Left ventricle myocardium inferior (tissue), 1 donor: ENCODE measurements at places on chromosomes 5 and 9.

DNA sequence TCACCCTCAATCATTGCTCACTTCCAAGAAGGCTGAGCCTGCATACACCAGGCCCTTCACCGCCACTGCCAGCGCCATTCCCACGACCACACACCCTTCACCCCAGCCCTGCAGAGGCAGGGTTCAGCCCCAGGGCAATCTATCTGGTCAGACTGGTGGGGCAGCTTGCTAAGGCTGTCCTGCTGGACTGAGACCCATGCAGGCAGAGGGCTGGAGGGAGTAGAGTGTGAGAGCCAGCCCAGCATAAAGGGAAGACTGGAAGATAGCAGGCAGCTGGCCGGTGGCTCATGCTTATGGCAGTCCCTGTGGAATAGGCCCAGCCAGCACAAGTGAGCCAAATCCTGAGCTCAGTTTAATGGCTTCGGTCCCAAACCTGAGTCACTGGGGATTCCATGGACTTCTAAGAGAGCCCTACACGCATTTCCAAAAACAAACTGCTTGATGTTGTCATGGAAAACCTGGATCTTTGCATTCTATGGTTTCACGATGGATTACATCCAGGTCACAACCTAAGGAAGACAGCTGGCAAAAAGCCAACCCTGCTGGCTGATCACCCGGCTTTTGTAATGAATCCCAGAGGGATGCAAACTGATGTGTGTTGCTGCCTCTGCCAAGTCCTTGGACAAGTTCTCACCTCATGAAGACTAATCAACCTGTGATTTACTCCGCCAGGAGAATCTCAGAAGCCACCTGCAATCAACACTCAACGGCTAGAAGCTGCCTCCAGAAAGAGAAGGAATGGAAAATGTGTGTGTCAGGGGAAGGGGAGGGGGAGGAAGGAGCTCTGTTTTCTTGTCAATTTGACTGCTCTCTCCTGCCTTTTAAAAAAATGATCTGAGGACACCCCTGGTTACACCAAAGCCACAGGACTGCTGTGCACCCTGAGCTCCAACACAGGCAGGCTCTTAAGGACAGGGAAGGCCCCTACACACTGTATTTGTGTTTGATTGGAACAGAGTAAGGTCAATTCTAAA, 143.6 kb downstream of the LHFPL2 start:
- peak; percentile 85 for DNase-seq

- DNase-seq: no peak
Observed at GRCh38 chr5:72301557-72301956, 18.5 kb downstream of the MRPS27 start.

- DNase-seq: no peak
Observed at GRCh38 chr5:116076496-116076895, 8.3 kb upstream of the COMMD10 start.

DNA sequence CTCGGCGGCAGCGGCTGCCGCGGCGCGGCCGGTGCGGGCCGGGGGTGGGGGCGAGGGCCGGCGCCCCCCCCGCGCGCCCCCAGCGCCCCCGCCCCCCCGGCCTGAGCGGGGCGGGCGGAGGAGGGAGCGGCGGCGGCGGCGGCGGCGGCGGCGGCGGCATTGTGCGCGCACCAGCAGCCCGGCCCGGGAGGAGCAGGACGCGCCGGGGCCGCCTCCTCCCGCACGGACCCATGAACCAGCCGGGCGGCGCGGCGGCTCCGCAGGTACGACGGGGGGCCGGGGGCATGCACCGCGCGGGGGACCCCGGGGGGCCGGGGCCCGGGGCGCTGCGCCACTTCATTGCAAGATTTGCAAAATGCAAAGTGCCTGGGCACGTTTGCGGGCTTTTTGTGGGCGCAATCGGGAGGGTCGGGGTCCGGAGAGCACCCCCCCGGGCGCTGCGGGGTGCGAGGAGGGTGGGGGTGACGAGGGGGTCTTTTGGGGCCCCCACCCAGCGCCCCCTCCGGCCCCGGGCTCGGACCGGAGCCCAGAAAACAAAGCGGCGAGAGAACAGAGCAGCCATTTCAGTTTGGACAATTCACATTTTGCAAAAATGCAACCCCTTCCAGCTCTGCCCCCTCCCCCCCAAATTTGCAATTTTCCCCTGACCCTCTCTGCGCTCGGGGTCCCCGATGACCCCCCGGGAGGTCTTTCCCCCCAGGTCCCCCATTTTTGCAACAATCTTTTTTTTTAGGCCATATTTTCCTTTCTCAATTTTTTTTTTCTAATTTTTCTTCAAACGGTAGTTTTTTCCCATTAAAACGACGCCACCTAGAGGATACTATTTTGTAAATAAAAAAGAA, at the start of gene ZNF618:
Gene ZNF618, plus strand, starts transcription at position 159 of the 842 bp plus-strand sequence. Its CDS starts 72 bp downstream, at position 231.
- DNase-seq: peak; percentile 31

DNA sequence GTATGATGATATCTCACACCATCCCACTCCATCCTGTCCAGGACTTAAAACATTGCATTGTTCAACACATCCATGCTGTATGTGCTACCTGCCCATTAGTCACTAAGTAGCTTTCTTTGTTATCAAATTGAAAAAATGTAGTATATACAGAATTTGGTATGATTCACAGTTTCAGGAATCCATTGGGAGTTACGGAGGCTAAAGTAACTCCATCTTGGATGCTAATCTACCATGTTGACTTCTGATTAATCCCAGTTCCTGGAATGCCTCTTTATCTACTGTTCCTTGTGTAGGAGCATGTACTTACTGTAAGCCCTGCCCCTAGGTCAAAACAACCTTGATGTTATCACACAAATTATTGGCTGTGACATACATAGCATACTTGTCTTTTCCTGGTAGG, 38.9 kb upstream of the FOXB2 start:
- no peak for DNase-seq

- DNase-seq: no peak
Observed at GRCh38 chr9:106526716-106527204, 336.2 kb upstream of the ZNF462 start.

DNA sequence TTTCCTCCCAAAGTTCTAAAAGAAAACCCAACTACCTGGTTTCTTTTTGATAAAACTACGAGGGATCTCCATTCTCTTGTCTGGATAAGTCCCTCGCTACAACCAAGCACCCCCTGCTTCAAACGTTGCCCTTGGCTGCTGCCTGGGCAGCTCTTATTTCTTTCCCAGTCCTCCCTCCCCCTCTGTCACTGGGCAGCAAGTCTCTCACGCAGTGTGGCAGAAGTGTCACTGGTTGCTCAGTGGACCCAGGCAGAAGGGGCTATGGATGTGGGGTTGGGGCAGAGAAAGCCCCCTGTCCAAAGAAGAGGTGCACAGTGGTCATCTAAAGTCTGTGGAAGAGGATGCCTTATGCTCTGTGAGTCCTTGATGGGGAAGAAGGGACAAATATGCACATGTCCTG, 7.2 kb upstream of the SMIM32 start:
- no peak for DNase-seq

DNA sequence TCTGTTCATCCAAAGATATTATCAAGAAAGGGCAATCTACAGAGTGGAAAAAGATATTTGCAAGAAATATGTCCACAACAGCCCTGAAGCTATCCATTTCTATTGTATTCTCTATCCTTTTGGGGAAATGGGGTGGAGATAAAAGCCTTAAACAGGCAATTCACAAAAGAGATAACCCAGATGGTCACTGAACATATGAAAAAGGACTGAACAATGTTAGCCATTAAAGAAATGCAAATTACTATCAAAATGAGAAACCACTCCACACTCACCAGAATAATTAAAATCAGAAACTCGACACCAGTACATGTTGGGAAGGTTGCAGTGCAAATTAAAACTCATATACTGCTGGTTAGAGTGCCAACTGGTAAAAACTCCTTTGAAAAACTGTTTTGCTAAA, 955.2 kb upstream of the DMAC1 start:
- no peak for DNase-seq

DNA sequence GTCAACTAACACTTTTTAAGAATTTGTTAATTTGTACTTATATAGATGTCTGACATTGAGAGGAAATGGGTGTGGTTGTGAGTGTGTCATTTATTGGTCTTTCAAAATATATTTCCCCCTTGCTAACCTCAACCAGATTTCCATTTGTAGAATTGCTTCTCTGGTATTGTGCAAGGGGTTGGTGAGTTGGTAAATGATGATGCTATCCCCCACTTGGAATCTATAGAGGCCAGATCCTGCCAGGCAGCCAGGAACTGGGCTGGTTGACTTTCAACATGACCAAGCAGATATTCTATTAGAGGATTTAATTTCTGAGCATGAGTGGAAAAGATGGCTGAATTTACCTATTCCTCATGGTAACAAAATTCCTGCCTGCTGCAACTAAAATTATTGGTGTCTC, 306.6 kb upstream of the KIF2A start:
- DNase-seq: no peak

DNA sequence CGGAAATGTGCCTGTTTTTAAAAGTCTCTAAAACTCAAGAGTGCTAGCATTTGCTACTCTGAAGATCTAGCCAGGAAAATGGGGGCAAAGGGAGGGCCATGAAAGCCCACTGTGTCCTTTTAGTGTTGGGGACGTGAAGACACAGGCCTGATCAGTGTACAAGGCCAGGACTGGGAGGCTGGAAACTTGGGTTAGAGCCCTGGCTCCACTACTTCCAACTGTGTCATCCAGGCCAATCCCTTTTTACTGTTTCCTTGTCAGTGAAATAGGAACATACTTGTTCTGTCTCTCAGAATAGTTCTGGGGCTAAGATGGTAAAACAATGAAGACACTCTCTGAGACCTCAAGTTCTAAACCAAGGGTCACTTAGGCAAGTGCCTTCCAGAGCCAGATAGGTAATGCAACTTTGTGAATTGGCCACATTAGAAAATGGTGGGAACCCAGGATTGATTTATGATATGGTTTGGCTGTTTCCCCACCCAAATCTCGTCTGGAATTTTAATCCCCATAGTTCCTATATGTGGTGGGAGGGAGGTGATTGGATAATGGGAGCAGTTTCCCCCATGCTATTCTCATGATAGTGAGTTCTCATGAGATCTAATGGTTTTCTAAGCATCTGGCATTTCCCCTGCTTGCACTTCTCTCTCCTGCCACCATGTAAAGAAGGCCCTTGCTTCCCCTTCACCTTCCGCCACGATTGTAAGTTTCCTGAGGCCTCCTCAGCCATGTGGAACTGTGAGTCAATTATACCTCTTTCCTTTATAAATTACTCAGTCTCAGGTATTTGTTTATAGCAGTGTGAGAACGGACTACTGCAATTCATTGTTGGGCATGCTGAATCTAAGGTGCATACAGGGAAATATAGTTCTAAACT, 30.4 kb upstream of the B4GALT1 start:
- DNase-seq: peak; percentile 52

DNA sequence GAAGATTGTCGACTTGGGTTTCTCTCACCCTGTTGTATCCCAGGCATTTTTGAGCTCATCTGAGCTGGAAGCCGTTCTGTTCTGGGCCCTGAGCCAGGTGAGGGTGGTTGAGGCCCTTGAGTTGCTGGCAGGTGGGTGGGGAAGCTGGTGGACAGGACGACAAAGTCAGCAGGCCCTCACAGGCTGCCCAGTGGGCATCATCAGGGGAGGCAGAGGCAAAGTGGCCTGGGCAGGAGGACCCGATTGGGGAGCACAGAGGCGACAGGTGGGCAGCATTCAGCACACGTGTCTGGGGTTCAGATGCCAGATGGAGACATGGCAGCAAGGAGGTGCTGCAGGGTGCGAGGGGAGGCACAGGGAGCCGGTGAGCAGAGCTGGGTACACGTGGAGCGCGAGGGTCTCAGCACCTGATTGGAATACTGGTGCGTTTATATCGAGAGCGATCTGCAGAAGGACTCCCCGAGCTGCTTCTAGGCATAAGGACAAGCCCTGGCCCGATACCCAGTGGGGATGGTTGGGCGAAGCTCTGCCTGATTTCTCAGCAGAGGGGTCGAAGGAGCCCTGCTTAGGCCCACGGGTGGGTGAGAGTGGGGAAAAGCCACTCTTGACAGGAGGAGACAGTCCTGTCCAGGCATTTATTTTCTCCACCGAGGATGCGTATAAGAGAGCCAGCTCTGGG, 49.0 kb upstream of the SUSD3 start:
- no peak for DNase-seq

DNA sequence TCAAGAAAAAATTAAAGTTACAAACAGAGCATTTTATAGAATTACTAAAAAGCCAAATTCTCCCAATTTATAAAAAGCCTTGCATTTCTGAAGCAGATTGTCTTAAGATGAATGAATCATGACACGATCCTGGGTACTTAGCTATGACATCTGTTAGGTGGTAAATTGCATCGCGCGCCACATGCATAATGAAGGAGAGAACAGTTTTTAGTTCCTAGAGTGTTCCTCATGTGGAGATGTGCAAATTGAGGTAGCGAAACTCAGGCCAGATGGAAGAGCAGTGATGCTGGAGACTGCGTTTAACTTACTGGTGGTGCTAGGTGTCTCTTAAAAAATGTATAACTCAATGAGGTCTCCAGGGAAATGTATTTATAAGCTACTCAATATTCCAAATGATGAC, 516.1 kb downstream of the EFNA5 start:
- DNase-seq: no peak

GRCh38 chr9:87889882-87890252, 7.2 kb downstream of the SPATA31E1 start:
- DNase-seq: no peak

- no peak for DNase-seq
Observed at GRCh38 chr9:118586978-118587377, 782.3 kb downstream of the BRINP1 start.

DNA sequence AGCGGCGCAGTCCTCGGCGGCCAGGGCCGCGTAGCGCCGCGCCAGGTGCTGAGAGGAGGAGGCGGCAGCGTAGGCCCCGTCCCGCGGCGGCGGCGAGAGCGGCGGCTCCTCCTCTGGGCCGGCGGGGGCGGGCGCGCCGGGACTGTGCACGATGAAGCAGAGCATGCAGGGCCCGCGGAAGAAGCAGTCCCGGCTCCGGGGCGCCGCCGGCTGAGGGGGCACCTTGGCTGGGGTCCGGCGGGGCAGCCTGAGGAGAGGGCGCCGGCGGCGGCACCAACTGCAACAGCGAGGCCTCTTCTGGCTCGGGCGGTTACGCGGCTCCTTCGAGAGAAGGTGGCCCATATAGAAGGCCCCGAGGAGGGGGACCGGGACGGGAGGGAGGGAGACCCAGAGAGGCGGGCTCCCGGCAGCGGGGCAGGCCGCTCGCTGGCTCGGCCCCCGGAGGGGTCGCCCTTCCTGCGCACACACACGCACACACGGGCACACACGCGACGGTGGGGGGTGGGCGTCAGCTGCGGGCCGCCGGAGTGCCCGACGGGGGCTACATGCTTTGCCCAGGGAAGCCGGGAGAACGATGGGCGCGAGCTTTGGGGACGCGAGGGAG, 446 bp downstream of the FBXL17 start:
- DNase-seq: peak; percentile 85

DNA sequence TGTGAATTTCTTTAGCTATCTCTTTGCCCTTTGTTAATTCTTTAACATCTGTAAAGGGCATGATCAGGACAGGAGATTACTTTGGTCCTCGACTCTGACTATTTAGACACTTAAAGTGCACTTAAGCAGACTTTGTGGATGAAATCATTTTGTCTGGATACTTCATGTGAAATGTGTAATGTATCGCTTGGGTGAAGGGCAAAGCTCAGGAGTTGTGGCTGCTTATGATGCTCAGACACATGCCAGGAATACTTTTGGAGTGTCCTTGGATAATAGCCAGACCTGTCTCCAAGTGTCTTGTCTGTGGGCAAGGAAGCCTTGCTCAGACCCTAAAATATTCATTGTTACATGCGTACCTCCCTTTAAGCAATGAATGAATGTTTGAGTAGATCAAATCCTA, 87.8 kb downstream of the RAI14 start:
- DNase-seq: no peak
